ENCODE measurements at places on chromosomes 13 and 19. TPM values are rescaled to one million over a fixed set of nuclear protein-coding genes. Genes with fewer than 3 reads are reported as not detected.

GRCh38 chr19:12994701-12995595 lies at the start of gene NFIX:
TSS of gene NFIX (plus strand) at chr19:12995475. CDS start at chr19:12995838, 363 bp downstream.
- peak; percentile 90 for DNase-seq

DNA sequence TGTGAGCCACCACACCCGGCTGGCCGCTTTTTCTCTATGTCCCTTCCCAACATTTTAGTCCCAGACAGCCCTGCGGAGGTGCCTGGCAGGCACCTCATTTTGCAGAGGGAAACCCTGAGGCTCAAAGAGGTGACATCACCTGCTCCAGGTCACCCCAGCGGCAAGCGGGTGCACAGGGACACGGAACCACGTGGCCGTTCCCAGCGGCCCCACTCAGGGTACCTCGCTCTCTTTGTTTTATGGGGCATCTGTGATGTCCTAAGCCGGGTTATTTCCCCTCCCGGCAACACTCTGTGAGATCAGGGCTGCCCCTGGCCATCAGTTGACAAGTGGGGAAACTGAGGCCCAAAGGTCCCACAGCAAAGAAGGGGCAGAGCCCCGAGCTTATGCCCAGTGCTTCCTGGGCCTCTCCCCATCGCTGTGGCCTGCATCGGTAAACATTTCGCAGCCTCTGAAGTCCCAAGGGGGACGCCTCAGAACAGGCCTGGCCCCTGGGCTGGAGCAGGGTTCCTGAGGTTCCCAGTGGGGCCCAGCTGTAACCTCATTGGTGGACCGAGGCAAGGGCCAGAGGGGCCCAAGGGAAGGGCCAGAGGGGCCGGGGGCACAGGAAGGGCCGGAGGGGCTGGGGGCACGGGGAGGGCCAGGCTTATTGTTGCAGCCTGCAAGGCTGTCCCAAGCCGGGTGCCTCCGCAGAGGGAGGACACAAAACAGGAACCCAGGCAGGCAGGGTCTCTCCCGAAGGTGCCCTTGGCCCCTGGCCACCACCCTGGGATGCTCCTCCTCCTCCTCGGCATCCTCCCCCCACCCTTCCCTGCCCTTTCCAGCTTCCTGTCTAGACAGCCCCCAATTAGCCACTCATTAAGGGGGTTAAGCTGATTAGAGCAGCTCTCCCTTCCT lies 39.0 kb downstream of the SMIM24 start:
- no peak for DNase-seq

DNA sequence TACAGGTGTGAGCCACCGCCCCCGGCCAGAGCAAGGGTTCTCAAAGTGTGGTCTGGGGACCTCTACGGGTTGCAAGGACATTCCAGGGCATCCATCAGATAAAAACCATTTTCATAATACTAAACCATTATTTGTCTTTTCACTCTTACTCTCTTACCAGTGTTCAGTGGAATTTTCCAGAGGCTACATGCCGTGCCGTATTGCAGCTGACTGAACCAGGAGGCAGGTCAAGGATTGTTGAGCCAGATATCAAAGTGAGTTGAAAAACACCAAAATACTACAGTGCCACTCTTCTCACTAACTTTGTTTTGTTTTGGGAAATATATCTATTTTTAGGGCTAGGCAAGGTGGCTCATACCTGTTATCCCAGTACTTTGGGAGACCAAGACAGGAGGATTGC lies 7.2 kb upstream of the PNMA8B start:
- DNase-seq = no peak

DNA sequence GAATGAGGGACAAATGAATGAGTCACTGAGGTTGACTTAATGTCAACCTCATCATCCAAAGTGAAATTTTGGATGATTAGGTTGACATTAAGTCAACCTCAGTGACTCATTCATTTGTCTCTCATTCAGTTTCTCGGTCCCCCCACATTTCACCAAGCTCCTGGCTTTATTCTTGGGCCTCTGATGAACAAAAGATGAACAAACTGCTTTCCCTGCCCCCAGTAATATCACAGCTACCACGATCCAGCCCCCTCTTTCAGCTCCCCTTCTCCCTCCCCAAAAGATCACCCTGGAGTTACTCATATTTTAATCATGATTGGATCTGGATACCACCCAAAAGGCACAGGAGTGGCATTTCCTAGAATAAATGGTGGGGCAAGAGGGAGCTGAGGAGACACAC lies 10.8 kb downstream of the CEACAM18 start:
- DNase-seq = no peak

- DNase-seq = peak; percentile 28
Observed at GRCh38 chr19:55158848-55159749, 1.6 kb upstream of the TNNI3 start.

- DNase-seq = no peak
Observed at GRCh38 chr13:110324026-110324749, 17.1 kb downstream of the COL4A2 start.

GRCh38 chr19:46935066-46935663 lies 74.4 kb downstream of the ARHGAP35 start:
- DNase-seq = no peak

DNA sequence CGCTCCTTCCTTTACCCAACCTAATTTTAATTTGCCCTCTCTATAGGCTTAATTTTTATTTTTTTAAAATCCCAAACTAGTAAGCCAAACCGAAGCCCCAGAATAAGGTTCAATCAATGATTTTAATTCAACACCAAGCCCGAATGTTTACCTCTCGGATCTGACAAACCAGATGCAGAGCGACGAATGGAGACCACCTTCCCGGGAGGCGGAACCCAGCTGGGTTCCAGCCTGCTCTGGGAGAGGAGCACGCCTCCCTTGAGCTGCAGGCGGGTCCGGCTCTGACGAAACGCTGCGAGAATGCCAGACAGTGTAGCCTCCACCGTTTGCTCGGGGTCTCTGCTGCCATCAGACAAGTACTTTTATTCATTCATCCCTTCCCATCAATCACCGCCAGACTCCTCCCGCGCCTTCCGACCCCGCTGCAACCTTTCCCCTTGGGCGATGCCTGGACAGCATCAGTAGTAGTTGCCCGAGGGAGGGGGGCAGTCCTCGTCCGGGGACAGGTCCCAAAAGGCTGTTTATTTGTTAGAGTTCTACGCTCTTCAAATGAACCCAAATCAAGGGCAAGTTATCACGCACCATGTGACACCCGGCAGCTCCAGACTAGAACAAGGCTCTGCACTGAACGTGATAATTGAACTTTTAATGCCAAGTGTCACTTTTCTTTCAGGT lies 752 bp upstream of the EDNRB start:
- no peak for DNase-seq

- DNase-seq = no peak
Observed at GRCh38 chr19:55041244-55041626, 3.2 kb upstream of the GP6 start.

- no peak for DNase-seq
Observed at GRCh38 chr13:39336207-39336606, 266.8 kb downstream of the LHFPL6 start.

- DNase-seq = peak; percentile 98
Observed at GRCh38 chr19:8390617-8390981, 439 bp downstream of the RAB11B start.

GRCh38 chr13:27171827-27172494 lies 350 bp upstream of the USP12 start:
- DNase-seq = peak; percentile 95

DNA sequence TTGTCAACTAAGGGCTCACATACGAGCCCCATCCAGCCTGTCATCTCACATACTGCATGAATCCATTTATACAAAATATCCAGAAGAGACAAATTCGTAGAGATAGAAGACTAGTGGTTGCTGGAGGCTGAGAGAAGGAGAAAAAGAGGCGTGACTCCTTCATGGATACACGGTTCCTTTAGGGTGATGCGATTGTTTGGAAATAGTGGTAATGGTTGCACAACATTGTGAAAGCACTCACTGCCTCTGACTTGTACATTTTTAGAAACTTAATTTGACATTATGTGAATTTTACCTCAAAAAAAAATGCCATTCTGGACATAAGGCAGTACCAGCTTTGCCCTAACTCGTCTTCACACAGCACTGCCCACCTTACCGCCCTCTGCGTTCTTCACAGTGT lies 27.3 kb downstream of the IGFL1 start:
- DNase-seq = no peak

DNA sequence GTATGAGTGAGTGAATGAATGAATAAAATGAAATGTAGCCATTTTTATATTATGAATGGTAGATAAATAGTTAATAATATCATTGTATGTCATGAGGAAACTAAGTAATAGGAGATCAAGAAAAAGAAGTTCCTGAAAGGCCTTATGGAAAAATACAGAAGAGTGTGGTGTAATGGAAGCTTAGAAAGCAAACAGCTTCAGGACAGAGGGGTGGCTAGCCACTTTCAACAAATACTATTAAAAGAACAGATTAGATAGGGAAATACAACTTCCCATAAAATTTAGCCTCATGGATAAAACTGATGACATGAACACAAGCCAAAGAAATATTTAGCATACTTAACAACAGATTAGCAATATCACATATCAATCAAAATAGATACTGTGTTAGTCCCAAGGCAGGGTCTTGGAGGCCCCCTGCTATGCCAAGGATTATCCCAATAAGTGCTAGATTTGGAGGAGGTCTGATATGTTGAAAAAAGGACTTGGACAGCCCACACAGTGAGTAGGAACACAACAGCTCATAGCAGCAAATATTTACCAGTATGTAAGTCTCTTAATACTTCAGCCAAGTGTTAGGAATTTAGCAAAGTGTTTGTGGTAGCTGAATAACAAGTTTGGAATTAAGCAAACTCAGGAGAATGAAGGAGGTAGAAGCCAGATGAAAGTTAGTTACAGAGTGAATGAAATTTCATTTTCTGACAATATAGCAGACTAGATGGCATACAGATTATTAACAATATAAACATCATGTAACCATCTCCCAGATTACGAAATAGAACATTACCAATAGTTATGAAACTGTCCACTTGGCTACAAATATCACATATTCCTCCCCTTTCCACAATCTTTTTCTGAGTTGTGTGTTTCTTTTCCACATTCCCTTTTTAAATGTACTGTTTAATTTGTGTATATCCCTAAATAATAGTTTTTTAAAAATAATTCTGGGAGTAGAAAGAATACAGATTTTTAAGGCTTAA lies 1632.0 kb downstream of the PCDH9 start:
- DNase-seq = peak; percentile 6

DNA sequence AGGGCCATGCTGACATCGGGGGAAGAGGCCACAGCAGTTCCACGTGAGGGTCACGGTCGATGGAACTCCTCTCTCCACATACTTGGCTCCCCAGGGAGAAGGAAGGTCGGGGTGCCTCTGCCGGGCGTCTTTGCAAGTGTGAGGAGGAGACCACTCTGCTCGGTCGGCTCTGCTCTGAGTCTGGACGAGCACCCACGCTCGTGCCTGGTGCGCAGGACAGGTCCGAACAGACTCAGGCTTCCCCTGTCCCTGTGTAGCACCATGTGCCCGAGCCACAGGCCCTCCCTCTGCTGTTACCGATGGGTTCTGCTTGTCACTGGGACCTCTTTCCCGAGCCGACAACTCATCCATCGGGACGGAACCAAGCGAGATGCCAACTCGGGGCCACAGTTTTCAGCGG lies 35.1 kb downstream of the TMEM255B start:
- DNase-seq = no peak

DNA sequence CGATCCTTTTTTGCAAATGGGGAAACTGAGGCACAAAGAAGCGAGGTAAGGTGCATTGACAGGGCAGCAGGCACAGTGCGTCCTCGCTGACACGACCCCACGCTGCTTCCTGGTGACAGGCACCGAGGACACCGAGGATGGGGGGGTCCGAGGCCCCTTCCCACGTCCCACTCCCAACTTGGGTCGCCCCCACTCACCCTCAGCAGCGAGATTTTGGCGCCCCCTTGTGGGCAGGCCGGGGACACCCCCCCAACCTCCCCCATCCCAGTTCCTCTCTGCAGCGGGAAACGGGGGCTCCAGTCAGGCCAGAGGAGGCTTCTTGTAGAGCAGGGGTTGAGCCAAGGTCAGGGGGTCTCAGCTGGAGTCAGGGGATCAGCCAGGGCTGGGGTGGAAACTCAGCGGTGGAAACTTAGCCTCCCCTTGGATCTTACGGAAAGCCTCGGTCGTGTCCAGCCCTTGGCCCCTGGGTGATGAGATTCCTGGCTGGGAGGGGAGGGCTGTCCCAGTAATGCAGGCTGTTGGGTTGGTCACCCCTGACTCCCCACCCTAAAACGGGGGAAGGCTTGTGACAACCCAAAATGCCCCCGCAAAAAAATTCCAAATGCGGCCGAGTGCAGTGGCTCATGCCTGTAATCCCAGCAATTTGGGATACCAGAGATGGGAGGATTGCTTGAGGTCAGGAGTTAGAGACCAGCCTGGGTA lies 8.2 kb downstream of the SMIM24 start:
- peak; percentile 53 for DNase-seq

DNA sequence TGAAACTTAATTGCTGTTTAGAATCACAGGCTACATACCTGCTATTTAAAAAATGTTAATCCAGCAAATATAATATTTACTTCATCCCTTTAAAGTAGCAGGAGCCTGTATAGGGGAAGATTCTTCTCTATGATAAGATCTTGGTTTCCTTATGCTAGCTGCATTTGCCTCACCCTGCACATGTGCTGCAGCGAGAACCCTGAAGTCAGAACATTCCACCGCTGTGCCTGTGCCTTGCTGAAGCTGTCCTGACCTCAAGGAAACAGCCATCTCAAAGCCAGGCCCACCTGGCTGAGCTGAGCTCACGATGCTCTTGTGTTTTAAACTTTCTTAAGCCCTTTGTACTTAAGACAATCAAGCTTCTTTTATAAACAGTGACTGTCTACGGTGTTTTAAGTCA lies 355.0 kb upstream of the PCDH20 start:
- DNase-seq = no peak

- DNase-seq = no peak
Observed at GRCh38 chr13:109226631-109227030, 559.8 kb downstream of the IRS2 start.

GRCh38 chr19:3768748-3769099 lies 3.3 kb downstream of the RAX2 start:
- no peak for DNase-seq

- no peak for DNase-seq
Observed at GRCh38 chr19:44648631-44649251, 5.0 kb downstream of the PVR start.

GRCh38 chr19:55461974-55462626 lies 658 bp upstream of the ISOC2 start:
- DNase-seq = peak; percentile 82

- peak; percentile 62 for DNase-seq
Observed at GRCh38 chr19:41698746-41699230, 9.6 kb upstream of the CEACAM5 start.

GRCh38 chr19:18607226-18608101 lies 865 bp upstream of the CRLF1 start:
- DNase-seq = no peak

DNA sequence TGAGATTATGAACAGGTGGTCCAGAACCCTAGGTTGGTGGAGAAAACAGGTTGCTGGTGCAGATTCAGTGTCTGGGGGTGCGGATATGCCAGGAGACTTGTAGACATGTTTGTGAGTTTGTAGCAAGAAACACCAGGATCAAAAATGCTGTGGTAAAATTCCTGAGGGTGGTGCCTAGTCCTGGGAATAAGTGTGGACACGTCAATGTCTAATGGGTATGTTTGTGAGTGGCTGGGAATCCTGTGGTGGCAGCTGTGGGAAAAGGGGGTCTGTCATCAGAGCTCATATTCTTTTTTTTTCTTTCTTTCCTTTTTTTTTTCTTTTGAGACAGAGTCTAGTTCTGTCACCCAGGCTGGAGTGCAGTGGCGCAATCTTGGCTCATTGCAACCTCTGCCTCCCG lies 7.2 kb downstream of the ZNF708 start:
- no peak for DNase-seq

GRCh38 chr13:66567899-66568612 lies 662.1 kb downstream of the PCDH9 start:
- no peak for DNase-seq

Gene MISP
- 29.6 TPM for total RNA-seq

Gene GPR12
- not detected for total RNA-seq

Gene MAG
- not detected for total RNA-seq

Gene GPR4
- 2.0 TPM for total RNA-seq

Gene PDCD5
- total RNA-seq = 162 TPM

Gene CCL25
- total RNA-seq = not detected

Gene SPART
- total RNA-seq = 121 TPM
